Ascending aorta (tissue), 2 donors: ENCODE measurements at places on chromosomes 5 and 9.
A peak's percentile ranks its signal among the peaks of the same experiment; 100 is the strongest.

DNA sequence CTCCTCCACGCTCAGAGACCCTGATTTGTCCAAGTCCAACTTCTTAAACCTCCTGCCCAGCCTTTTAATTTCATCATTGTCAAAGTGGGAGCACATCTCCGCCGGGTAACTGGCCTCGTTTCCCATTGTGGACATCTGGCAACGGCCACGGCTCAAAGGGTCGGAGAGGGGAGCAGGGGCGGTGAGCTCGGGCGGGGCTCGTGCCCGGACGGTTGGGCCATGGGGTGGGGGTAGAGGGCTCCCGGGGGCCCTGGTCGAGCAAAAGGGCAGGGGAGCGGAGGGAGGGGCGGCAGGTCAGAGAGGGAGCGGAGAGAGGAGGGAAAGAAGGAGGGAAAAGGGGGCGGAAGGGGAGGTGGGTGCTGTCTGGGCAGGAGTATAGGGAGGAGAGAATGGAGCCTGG is at the start of gene PPP3R2:
TSS of gene PPP3R2 (minus strand) at position 174 of the 400 bp plus-strand sequence. CDS start at position 126, 48 bp downstream.
- no peak for DNase-seq

DNA sequence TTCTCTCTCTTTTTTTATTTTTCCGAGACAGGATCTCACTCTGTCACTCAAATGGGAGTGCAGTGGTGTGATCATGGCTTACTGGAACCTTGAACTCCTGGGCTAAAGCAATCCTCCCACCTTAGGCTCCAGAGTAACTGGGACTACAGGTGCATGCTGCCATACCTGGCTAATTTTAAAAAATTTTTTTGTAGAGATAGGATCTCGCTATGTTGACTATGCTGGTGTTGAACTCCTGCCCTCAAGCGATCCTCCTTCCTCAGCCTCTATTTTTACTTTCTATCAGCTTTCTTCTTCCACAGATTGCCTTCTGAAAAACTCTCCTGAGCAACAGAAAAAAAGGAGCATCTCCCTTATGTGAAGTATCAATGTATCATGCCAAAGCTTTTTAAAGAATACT is 14.1 kb upstream of the ERBIN start:
- no peak for DNase-seq

- peak; percentile 46 for DNase-seq
Observed at GRCh38 chr9:89839952-89840351, 235.1 kb downstream of the GADD45G start.

- DNase-seq = no peak
Observed at GRCh38 chr5:160158087-160158486, 38.8 kb upstream of the PWWP2A start.

- DNase-seq = no peak
Observed at GRCh38 chr5:122937914-122938313, 92.5 kb downstream of the SNX24 start.

DNA sequence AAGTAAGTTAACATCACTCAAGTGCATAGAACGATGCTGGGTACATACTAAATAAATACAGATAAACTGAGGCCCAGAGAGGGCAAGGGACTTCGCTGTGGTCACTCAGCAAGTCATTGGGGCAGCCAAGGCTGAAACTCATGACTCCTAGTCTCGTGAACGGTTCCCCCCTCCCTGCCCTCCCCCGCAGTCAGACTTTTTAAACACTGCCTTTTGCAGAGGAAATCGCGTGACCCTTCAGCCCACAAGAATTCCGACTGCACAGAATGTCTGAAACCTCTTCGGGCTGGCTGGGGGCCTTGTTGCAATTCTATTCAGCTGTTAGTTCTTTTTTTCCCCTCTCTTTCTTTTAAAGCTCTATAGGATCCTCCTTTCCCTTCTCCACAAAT is 28.1 kb downstream of the NEK6 start:
- DNase-seq = peak; percentile 88

DNA sequence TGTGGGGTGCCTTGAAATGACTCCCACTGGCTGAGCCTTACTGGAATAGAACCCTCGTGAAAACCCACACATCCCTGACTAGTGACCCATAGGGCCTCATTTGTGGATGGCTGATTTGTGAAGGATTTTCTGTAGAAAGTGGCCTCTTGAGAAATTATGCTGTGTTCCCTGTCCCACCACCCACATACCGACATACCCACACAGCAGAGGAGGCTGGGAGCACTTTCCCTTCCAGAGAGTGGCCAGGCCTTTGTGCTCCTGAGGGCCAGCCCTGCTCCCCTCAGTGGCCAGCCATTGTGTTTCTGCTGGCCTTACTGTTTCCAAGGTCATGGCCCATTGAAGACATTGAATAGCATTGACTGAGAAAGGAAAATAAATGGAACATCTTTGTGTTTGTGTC is 29.6 kb downstream of the IL9 start:
- no peak for DNase-seq

GRCh38 chr9:127905788-127906191 is 6.4 kb upstream of the ST6GALNAC6 start:
- no peak for DNase-seq

DNA sequence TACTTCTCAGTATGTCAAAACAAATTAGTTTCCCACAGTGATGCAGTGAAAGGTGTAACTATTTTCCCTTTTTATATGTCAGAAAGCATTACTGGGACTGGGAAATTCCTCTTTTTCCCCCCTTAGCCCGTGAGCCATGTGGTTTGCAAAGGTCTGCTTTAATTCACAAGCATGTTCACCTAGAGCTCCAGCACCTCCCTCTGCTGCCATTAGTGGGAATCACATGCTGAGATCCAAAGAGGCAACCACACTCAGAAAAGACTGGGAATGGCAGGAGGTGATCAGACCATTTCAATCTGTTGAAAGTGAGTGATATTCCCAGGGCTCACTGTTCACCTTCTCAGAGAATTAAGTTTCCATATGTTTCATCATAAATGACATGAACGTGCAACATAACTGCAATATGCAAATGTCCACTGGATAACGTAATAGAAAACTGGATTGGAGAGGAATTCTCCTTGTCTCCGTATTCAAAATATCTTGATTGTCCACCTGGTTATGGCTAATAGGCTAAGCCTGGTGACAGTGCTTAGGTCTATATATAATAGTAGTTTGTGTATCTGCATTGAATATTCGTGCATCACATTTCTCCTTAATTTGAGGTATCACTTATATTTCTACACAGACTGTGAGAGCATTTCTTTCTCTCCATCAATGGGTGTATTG is 703.5 kb upstream of the WWC1 start:
- DNase-seq = no peak

GRCh38 chr9:20378851-20379250 is 243.4 kb downstream of the MLLT3 start:
- DNase-seq = no peak

- no peak for DNase-seq
Observed at GRCh38 chr5:116440457-116441001, 134.1 kb downstream of the SEMA6A start.

DNA sequence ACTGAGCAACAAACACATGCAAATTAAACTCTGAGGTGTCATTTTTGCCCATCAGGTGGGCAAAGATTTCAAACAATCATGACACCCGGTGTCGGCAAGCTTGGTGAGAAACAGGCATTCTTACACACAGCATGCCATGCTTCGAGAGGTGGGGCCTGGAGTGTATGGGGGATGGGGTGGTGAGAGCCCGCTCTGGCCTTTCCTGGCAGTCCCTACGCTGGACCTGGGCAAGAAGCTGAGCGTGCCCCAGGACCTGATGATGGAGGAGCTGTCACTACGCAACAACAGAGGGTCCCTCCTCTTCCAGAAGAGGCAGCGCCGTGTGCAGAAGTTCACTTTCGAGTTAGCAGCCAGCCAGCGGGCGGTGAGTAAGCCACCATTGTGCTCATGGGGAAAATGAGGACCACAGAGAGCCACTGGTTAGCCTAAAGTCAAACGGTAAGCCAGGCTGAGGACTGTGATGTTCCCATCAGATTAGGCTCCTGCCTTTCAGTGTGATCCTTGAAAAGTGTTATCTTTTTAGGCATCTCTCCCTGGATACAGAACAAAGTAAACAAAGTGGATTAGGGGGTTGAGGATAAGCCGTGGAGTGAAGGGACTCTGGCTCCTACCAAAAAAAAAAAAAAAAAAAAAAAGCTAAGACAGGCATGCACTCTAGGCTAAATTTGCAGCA is 9.4 kb downstream of the MYOZ3 start:
- no peak for DNase-seq

- DNase-seq = no peak
Observed at GRCh38 chr9:17068671-17069070, 66.2 kb upstream of the CNTLN start.

DNA sequence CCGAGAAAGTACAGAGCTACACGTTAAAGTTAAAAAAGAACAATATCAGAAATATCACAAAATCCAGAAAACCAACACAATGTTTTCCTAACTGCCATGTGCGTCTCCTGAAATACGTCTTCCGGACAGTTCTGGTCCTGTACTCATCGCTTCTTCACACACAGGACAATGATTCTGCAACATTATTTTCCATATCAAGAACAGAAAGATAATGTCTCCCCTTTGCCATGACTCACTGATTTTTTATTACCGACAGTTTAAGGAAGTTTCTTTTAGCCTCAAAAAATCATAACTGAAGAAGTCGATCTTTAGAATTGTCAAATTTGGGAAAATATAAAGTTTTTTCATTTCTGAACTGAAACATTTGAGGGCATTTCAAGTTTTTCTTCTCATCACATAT is 2.5 kb downstream of the TBC1D9B start:
- no peak for DNase-seq

- no peak for DNase-seq
Observed at GRCh38 chr5:41815261-41815660, 55.0 kb downstream of the OXCT1 start.

DNA sequence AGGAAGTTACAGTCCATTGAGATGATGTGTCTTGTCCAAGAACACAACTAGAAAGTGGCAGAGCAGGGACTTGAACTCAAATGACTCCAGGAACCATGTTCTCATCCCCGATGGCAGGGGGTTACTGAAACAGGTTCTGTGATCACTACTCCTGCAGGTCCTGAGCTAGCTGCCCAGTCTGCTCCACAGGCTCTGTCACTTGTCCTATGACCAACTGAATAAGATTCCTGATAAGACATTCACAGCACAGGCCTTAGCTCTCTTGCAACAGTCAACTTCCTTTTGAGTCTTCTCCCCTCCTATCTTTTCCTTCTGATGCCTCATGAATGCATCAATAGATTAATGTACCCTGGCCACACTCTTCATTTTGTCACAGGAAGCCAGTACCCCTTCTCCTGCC is 109.2 kb downstream of the SH3TC2 start:
- no peak for DNase-seq

DNA sequence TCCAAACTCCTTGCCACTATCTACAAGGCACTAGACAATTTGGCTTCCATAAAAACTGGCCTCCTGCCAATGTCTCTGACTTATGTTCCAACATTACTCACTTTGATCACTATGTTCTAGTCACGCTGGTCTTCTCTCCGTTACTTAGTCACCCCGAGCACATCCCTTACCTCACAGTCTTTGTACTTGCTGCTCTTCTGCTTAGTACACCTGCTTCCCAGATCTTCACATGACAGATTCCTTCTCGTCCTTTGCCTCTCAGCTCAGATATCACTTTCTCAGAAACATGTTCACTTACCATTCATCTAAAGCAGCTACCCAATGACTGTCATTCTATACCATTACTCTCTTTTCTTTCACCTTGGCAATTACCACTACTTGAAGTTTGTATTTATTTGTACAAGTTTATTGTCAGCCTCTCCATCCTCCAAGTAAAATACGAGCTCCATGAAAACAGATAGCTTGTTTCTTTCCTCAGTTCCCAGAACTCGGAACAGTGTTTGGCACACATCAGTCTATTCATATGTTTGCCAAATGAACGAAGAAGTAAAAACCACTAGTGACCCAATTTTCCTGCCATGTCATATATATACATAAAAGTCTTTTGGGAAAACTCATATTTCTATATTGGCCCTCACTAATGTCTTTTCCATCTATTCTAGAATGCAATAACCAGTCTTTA is 5.9 kb upstream of the SLC22A5 start:
- DNase-seq = no peak

- no peak for DNase-seq
Observed at GRCh38 chr5:137027758-137028157, 471.4 kb downstream of the SPOCK1 start.

GRCh38 chr9:1051584-1052275 is 1.6 kb downstream of the DMRT2 start:
- DNase-seq = no peak

- no peak for DNase-seq
Observed at GRCh38 chr9:23343226-23343625, 482.8 kb downstream of the ELAVL2 start.

DNA sequence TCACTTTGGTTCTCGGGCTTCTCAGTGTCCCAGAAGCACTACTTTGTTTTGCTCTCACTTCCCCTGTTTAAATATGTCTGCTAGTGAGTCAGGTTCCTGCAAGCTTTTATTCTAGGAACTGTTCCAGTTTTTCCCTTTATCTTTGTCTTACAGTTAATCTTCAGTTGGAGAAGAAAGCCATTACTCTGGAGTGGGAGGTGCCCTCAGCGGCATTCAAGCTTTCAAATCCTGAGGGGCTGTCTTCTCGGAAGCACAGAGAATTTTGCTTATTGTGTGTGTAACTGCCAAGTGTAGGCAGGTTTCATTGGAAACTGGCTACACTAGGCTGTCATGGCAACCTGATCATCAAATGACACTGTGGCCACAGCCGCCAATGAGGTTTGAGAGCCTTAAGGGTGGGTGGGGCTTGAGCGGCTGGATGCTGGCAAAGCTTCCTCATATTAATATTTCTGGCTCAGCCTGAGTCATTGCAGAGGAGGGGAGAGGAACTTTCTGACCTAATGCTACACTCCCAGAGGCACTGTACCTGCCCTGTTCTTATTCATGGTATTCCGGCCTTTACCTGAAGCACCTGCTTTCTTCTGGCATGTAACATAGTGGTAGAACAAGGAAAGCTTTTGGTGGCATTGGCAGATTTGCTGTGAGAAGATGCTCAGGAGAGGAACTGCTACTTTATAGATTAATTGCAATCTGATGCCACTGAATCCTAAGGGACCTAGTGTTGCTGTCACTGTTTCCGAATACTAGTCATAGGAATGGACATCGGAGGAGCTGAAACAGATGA is 26.3 kb downstream of the SLC25A25 start:
- DNase-seq = peak; percentile 87

- DNase-seq = no peak
Observed at GRCh38 chr9:120387257-120388002, 192.5 kb downstream of the CDK5RAP2 start.

DNA sequence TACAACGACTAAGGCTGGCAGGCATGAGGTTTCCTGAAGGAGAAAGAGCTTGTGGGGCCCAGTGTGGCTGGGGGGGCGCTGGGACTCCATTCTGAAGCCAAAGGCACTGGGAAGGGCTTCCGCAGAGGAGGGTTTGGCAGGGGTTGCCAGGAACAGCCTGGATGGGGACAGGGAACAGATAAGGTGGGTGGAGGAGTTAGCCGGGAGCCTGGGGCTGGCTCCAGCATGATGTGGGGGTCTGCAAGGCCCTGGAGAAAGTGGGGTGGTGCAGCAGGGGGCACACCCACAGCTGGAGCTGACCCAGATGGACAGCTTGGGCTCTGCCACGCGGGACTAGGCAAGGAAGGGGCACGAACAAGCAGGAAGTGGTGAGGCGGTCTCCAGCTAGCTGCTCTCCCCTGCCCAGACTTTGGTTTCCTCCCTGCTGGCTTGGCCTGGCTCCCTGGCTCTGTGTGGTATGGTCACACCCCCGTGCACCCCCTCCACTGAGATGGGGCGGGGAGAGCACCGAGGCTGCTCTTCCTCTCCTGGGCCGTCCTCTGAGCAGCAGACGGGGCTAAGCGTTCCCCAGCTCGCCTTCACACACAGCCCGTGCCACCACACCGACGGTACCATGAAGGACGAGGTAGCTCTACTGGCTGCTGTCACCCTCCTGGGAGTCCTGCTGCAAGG is at the start of gene LTC4S:
TSS of gene LTC4S (plus strand) at position 519 of the 672 bp plus-strand sequence. CDS start at position 614, 95 bp downstream.
- DNase-seq = peak; percentile 63
